Stimulated activated CD8-positive, alpha-beta memory T cell treated with anti-CD3 and anti-CD28 coated beads, Interleukin-2, amount 100 ng/mL, for 1 hour (primary cell): ENCODE measurements at places on chromosomes 1 and 21.
A peak's percentile ranks its signal among the peaks of the same experiment; 100 is the strongest.

GRCh38 chr1:54253480-54253879, 53.5 kb downstream of the MRPL37 start:
- no peak for DNase-seq

DNA sequence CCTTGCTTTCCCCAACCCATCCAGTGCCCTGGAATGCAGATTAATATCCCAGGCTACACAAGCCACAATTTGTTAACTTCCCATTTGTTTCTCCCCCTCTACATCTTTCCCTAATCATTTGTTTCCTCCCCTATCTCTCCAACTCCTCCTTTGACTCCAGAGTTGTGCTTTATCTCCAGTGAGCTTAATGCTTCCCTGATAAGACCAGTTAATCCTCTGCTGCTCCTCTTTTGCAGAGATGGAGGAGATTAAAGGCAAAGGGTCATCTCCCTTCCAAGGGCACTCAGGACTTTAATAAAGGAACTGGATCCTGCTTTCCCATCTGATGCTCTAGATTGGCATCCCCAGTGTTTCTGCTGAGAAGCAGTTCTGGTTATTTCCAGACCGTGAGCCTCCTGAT, 7.1 kb downstream of the FAM78B start:
- DNase-seq: no peak

DNA sequence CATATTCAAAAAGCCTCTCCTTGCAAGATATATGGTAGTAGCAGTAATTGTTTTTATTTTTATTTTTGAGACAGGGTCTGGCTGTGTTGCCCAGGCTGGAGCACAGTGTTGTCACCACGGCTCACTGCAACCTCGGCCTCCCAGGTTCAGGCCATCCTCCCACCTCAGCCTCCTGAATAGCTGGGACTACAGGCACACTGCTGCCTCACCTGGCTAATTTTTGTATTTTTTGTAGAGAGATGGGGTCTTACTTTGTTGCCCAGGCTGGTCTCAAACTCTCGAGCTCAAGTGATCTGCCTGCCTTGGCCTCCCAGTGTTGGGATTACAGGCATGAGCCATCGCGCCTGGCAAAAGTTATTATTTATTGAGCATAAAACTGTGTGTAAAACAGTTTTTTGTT, 38.4 kb downstream of the SLC66A1 start:
- DNase-seq: no peak

- peak; percentile 35 for DNase-seq
Measured at GRCh38 chr1:91804546-91805023, 81.4 kb downstream of the TGFBR3 start.

GRCh38 chr1:105865546-105865945, 1190.9 kb upstream of the PRMT6 start:
- DNase-seq: no peak

- DNase-seq: no peak
Measured at GRCh38 chr1:41515131-41515678, 30.7 kb upstream of the EDN2 start.

DNA sequence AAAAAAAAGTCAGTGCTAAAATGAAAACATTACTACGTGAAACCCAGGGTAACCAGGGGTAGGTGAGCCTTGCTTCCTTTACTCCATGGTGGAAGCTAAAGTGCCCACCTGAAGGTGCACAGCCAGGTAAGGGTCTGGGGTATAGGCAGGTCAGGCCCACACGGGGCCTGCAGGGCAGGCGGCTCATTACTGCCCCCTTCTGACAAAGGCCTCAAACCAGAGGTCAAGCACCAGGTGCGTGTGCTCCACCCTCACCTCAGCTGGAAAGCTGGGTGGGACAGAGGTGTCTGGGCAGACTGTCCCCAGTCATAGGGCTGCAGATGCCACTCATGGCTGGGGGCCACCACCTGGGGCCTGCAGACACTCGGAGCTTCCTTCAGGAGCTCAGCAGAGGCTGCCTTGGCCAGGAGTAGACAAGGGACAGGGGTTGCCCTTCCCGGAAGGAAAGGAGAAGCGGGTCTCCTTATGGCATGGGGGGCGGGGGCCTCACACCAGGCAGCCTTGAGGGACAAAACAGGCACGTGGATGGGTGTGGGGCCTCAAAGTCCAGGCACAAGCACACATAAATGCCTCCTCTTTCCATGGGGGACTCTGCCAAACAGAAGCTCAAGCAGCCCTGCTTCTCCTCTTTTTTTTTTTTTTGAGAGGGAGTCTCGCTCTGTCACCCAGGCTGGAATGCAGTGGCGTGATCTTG, 36.2 kb downstream of the ACOT7 start:
- no peak for DNase-seq
